Retinal pigment epithelial cell (primary cell): ENCODE measurements at places on chromosomes 7 and 10.

DNA sequence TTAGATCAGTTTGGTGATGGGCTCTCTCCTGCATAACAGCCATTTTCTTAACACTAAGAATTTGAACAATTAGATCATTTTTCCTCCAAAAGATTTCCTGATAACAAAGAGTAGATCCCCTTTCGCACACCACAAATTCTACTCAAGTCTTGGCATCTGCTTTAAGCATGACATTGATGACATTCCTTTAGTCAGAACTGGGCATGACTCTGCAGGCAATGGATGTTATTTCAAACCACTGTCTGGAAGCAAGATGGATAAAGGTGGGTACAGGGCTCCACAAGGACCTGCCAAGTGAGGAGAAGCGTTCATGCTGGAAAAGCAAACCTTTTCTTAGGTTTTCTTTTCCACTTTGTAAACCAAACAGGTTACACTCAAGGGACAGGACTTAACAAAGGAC lies 123.5 kb downstream of the GLCCI1 start:
- DNase-seq: peak; percentile 3

GRCh38 chr7:111012149-111012548 lies 78.8 kb upstream of the LRRN3 start:
- no peak for DNase-seq

- DNase-seq: no peak
These were observed 3.3 kb downstream of the IMMP2L start for GRCh38 chr7:111558991-111559390.

- no peak for DNase-seq
These were observed 52.4 kb downstream of the CALD1 start for GRCh38 chr7:134831862-134832261.

DNA sequence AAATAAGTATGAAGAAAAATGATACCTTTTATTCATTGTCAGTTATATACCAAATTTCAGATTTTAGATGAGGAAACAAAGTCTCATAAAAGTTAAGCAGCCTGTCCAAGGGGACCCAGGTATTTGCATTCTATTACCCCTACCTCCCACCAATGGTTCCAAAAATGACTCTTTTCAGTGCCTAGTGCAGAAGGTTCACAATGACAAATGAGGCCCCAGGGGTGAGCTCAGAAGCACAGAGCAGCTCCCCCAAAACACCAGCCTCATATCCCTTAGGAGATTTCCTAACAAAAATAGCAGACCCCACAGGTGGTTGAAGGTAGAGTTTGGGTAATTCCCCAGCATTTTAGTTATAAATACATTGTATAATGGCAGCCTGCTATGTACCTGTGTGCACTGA lies 168.6 kb downstream of the REEP3 start:
- no peak for DNase-seq

- DNase-seq: no peak
These were observed 115.3 kb downstream of the JAZF1 start for GRCh38 chr7:28065308-28065707.

DNA sequence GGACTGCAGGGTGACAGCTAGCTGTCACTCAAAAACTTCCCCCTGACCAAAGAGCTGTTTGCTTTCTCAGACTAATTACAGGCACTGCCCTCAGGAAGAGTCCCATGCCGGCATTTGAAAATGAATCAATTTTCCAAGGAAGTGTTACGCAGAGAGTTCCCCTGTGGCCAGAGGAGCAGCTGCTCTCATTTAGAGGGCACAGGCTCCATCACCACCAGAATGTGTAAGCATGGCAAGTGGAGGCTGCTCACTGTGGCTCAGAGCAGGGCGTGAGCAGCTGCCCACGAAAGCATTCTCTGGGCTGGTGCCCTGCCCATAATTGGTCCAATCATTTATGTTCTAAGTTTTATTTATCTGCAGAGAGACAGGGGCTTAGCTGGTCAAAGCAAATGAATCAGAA lies 202.2 kb downstream of the RAMP3 start:
- DNase-seq: no peak

GRCh38 chr7:46450886-46451285 lies 529.8 kb upstream of the IGFBP3 start:
- no peak for DNase-seq

DNA sequence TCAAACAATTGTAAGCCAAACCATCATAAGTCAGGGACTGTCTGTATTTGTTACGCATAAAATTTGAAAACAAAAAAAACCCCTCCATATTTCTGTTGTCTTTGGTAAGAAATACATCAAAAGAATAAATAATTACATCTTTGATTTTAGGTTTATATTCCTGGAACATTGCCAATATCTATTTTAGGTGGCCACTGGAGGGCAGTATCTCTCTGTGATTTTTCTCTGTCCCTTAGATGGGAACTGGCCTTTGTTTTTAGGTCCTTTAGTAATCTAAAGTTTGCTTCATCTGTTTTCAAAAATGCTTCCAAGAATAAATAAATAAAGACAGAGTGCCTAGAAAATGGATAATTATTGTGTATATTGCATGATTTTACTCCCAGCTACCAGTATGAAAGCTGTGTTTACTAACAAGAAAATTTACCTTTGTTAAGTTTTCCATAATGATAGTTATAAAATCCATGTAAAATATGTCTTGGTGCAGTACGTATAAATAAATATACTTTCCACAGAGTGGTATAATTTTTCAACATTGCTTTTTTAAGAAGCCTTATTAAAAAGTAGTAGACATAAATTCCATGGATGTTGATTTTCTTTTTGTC lies 64.2 kb downstream of the PHYHIPL start:
- peak; percentile 15 for DNase-seq

GRCh38 chr7:92253251-92253650 lies 7.5 kb downstream of the ANKIB1 start:
- DNase-seq: no peak

DNA sequence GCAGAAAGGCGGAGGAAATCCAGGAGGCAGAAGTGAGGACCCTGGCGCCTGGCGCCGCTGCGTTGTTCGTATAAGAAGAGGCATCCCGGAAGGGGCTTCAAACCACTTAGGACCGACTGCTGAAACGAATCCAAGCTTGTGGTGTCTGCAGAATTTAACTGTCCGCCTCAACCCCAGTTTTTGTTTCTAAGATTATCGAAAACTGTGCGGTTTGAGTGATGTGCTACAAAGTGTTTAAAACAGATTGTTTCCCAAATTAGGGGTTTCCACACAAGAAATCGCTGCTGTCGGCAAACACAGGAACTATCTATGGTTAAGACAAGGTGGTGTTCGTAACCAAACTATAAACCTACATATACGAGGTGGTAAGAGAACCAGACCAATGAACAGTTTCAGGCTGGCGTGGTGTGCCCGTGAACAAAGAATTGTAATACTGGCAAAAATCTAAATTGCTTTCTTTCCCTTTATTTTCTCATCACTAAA lies 835 bp upstream of the DGKI start:
- DNase-seq: no peak

DNA sequence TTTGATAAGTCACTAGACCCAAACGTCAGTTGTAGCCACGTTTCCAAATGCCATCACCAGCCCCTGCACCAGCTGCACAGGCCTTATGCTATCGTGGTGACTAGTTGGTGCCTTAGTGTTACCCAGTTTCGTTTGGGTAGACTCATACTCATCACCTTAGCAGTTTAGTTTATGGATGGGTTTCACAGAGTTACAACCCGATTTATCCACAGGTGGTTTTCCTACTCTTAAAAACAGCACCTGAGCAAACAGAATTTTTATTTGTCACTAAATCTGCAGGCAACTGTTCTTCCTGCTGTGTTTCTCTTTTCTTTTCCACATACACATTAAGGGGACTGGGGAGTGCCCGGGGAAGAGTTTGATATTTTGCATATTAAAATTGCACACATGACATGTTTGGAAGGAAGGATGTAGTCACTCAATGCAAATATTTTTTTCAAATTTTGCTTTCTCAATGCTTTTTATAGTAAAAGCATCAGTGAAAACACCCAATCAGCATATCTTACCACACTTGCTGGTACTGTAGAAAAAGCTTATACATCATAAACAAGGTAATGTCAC lies 41.6 kb downstream of the PDSS1 start:
- DNase-seq: no peak

- DNase-seq: peak; percentile 91
These were observed 72.9 kb upstream of the GRID1 start for GRCh38 chr10:86439544-86439943.

GRCh38 chr7:20299647-20300312 lies 30.9 kb upstream of the ITGB8 start:
- no peak for DNase-seq

GRCh38 chr10:95242581-95243317 lies 48.1 kb downstream of the PDLIM1 start:
- DNase-seq: no peak

DNA sequence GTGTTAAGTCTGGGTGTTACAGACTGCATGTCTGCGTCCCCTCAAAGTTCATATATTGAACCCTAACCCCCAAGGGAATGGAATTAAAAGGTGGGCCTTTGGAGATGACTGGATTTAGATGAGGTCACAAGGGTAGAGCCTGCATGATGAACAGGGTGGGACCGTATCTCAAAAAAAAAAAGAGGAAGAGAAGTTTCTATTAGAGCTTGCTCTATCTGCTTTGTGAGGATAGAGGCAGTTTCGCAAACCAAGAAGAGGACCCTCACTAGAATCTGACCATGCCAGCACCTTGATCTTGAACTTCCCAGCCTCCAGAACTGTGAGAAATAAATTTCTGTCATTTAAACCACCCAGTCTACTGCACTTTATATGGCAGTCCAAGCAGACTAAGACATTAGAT lies 1.4 kb downstream of the KIN start:
- DNase-seq: no peak

DNA sequence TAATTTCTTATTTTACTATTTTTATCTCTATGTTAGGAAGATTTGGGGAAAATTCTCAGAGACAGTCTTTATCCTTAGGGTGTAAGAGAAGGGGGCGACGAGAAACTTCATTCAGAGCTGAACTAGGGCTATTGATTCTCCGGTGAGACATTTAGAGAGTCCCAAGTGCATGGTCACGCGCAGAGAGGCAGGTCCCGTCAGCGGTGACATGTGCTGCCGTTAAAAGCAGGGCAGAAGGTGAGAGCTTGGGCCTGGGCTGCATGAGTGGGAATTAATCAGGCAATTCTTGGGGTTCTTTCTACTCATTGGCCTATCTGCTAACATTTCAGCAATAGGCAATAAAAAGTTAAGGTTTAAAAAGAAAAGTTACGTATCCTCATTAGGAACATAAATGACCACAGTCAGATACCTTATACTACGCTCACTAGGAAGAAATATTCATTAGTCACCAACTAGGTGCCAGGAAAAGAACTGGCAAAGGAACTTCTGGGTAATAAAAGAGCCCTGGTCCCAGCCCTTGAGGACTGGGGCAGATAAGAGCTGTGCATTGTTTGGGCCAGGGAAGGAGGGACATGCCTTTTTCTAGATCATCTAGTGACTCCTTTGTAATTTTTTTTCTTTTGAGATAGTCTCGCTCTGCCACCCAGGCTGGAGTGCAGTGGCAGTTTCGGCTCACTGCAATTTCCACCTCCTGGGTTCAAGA lies 21.2 kb downstream of the PRKCQ start:
- DNase-seq: no peak

DNA sequence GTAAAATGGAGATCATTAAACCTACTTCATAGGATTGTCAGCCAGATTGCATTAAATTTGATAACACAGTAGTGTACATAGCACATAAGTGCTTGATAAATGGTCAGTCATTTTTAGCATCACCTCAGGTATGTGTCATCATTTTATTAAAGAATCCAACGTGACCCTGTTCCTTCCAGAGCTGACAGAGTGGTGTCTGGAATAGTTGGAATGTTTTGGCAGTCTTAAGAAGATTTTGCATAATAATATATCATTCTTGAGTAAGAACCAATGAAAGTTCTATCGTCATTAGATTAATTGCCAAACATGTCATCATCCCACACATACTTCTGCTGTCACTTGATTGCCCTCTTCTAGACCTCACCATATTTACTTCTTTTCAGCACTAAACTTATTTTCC lies 451.4 kb upstream of the POM121L12 start:
- no peak for DNase-seq

DNA sequence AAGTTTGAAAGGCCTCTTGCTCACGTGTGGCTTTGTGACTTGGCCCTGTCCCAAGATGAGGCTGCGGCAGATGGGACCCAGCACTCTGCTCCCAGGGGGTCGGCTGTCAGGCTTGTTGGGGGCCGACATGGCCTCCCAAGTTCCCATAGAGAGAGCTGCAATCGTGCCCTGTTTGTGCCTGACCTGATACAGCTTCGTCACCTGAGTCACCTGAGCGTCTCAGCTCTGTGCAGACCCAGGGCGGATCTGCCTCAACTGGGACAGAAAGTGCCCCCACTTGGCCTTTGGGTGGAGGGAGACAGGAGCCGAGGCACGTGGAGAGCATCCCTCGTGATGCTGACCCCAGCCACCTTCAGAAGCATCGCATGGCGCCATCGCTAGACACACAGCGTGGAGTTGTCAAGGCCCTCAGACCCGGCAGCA lies 21.7 kb downstream of the PAPOLB start:
- DNase-seq: no peak

DNA sequence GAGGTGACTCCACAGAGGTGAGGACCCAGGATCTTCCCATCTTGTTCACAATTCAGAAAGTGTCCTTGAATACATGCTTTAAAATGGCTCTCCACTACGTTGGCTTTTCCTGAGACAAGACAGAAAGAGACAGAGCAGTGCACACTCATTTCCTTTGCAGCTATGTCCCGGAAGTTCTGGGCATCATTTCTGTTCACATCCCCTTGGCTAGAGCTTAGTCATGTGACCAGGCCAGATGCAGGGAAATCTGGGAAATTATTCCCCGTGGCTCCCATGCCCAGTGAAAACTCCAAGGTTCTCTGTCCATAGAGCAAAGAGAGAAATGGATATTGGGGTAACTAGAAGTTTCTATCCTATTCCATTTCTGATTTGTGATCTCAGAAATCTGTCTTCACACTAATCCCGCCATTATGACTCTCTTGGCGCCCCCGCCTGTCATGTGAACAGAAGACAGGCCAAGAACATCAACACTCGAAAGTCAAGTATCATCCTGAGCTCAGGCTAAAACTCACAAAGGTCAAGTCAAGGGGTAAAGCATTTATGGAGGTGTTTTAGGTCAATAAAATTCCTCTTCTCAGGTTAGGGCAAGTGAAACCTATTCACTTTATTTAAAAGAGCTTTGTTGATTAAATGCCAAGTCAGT lies 251.4 kb upstream of the HABP2 start:
- no peak for DNase-seq

- DNase-seq: no peak
These were observed 101.2 kb downstream of the ARL4A start for GRCh38 chr7:12788591-12788990.

GRCh38 chr10:84891631-84892030 lies 563.2 kb downstream of the CCSER2 start:
- DNase-seq: no peak

GRCh38 chr10:96201525-96201924 lies 69.8 kb downstream of the BLNK start:
- no peak for DNase-seq

- DNase-seq: no peak
These were observed 76.6 kb downstream of the RBM33 start for GRCh38 chr7:155721056-155721455.
